ENCODE measurements at places on chromosomes 12 and 14.

- no peak for DNase-seq
Measured at GRCh38 chr14:75217508-75218206, 41.2 kb upstream of the TMED10 start.

- no peak for DNase-seq
Measured at GRCh38 chr14:59292028-59292427, 103.6 kb downstream of the DAAM1 start.

GRCh38 chr12:39357041-39357440 is 85.9 kb downstream of the KIF21A start:
- no peak for DNase-seq

- DNase-seq: no peak
Measured at GRCh38 chr14:99233222-99234035, 38.6 kb downstream of the BCL11B start.

DNA sequence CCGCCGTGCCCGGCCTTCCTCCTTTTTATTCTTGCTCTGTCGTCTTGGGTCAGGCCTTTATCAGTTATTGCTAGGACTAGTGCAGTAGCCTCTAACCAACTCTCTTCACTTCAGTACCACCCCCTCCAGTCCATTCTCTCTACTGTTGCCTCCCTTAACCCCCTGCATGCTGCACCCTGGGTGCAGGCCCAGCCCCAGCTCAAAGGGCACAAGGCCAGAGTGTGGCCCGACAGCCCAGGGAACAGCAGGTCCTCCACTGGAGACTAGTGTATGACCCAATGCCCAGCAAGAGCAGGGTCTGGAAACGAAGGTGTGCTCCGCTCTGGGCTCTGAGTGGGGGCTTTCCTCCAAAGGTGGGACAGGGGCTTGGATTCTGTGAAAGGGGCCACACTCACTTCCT is 30.0 kb upstream of the RFLNA start:
- DNase-seq: no peak

- DNase-seq: no peak
Measured at GRCh38 chr12:83404521-83404920, 717.8 kb downstream of the TMTC2 start.

DNA sequence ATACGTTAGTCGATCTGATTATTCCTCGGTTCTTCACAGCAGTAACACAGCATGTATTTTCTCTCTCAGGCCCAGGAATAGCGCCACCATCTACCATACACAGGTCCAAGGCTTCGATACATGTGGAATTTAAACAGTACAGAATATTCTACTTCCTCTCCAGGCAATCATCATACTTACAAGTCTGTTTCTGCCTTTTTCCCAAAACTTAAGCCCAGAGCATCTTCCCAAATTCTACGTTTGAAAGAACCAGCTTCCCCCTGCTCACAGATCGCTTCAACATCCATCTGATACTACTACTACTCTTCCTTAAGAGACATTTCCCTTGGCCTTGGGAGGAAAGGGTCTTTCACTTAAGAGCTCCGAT is 626 bp downstream of the TXNDC16 start:
- DNase-seq: no peak

- DNase-seq: no peak
Measured at GRCh38 chr12:22414742-22415141, 80.2 kb upstream of the ST8SIA1 start.

GRCh38 chr12:113831016-113831415 is 135.1 kb downstream of the RBM19 start:
- DNase-seq: no peak

DNA sequence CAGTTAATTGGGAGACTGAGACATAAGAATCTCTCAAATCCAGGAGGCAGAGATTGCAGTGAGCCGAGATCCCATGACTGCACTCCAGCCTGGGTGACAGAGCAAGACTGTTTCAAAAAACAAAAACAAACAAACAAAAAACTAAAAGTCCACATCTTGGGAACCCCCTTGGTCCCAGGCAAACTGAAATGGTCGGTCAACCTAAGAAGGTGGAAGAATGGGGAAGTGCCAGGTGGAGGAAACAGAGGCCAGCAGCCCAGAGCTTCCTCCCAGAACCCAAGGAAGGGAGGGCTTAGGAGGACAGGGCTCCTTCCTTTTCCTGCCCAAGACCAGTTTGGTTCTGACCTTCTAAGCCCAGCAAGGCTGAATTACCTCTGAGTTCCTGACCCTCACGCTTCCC is 121.0 kb upstream of the FUT8 start:
- no peak for DNase-seq

DNA sequence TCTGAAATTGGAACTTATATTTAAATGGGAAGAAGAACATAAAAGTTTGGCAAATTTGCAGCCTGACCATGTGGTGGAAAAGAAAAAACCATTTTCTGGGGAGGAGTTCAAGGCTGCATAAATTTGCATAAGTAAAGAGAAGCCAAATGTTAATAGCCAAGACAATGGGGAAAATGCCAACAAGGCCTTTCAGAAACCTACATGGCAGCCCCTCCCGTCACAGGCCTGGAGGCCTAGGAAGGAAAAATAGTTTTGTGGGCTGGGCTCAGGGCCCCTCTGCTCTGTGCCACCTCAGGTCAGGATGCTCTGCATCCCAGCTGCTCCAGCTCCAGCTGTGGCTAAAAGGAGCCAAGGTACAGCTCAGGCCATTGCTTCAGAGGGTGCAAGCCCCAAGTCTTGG is 67.6 kb upstream of the CCDC60 start:
- no peak for DNase-seq

All from activated T-cell treated with anti-CD3 and anti-CD28 coated beads, Interleukin-2, amount 50 U/mL, for 24 hours (primary cell).